Activated T-helper 2 cell treated with anti-CD3 and anti-CD28 coated beads, Interferon-gamma antibody, Interleukin-2, Interleukin-4, amounts not matched to agents 10 μg/mL and 5 μg/mL and 100 μg/mL, durations not matched to agents 14 hours and 24 hours and 36 hours (primary cell): ENCODE measurements at places on chromosomes 4 and X. TPM values are rescaled to one million over a fixed set of nuclear protein-coding genes. Genes with fewer than 3 reads are reported as not detected.

MED28 gene
- 53.2 and 55.7 TPM in 2 replicates for total RNA-seq

PRDM5 gene
- 0.18 TPM in 1 of 2 replicates, not detected in the other for total RNA-seq

- no peak overlapping the region for H3K27ac ChIP-seq
- peaks cover 26% of the 10 kb centered on the region for H3K27me3 ChIP-seq
- H3K4me3 ChIP-seq = no peak overlapping the region
- DNase-seq = no peak
- peaks cover 13% of the 10 kb centered on the region for H3K4me1 ChIP-seq
- no peaks in the 10 kb centered on the region for H3K36me3 ChIP-seq
Observed at GRCh38 chr4:165006456-165006855, 25.3 kb upstream of the TRIM60 start.

DNA sequence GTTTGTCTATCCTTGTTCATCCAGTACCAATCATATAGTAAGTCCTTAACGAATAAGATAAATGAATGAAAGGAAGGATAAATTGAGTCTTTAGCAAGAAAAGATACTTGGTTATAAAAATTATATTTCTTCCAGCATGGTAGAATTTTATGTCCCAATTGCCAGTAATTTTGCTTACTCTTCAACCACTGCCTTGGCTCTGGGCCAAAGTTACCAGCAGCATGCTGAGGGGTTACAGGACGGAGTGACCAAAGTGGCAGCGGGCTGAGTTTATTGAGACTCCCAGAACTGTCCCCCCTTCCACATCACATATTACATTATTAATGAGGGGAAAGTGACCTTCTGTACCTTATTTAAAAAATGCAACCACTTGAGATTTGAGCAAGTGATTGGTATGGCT lies 121.7 kb downstream of the RASGEF1B start:
- H3K4me1 ChIP-seq = no peaks in the 10 kb centered on the region
- no peaks in the 10 kb centered on the region for H3K27me3 ChIP-seq
- no peak overlapping the region for H3K4me3 ChIP-seq
- H3K27ac ChIP-seq = no peak overlapping the region
- H3K36me3 ChIP-seq = no peaks in the 10 kb centered on the region
- no peak for DNase-seq

GRCh38 chrX:96389281-96390047 lies 295.2 kb upstream of the DIAPH2 start:
- no peaks in the 10 kb centered on the region for H3K4me1 ChIP-seq
- no peaks in the 10 kb centered on the region for H3K36me3 ChIP-seq
- H3K27me3 ChIP-seq = no peaks in the 10 kb centered on the region
- H3K27ac ChIP-seq = no peak overlapping the region
- no peak for DNase-seq

- DNase-seq = no peak
- no peaks in the 10 kb centered on the region for H3K4me1 ChIP-seq
- H3K27ac ChIP-seq = no peak overlapping the region
- no peaks in the 10 kb centered on the region for H3K36me3 ChIP-seq
- H3K4me3 ChIP-seq = no peak overlapping the region
Observed at GRCh38 chr4:137800861-137801260, 268.6 kb upstream of the PCDH18 start.

DNA sequence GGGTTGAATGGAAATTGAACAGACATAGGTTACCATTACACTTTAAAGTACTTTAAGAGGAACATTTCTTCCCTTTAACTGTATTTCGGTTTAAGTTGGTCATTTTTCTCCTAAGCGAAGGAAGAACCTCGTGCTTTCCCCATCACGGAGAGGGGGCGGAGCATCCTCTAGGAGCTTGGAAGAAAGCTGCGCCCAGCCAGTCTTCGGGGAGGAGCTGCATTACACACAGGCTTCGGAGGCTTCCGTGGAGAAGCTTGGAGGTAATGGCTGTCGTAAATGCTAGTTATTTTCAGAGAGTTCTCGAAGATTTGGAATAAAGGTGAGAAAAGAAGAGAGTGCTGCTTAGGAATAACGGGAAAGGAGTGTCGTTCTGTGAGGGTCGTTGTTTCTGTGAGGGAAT lies at the start of gene PWWP3B:
PWWP3B (plus strand) TSS at position 199 of the 400 bp plus-strand sequence. CDS start 37,128 bp downstream, outside the sequence.
- H3K27me3 ChIP-seq = no peaks in the 10 kb centered on the region
- no peak within 1 kb of the TSS for H3K4me3 ChIP-seq
- no peaks in the 10 kb centered on the region for H3K4me1 ChIP-seq
- no peaks in the 10 kb centered on the region for H3K36me3 ChIP-seq
- DNase-seq = no peak
- no peak within 1 kb of the TSS for H3K27ac ChIP-seq

- no peaks in the 10 kb centered on the region for H3K36me3 ChIP-seq
- peaks cover 21% of the 10 kb centered on the region for H3K4me1 ChIP-seq
- H3K27ac ChIP-seq = no peak overlapping the region
- DNase-seq = peak; percentile 32
- peak overlapping the region; percentile 80 for H3K4me3 ChIP-seq
- H3K27me3 ChIP-seq = peaks cover 56% of the 10 kb centered on the region
Observed at GRCh38 chr4:148445071-148445859, 3.1 kb upstream of the NR3C2 start.

DNA sequence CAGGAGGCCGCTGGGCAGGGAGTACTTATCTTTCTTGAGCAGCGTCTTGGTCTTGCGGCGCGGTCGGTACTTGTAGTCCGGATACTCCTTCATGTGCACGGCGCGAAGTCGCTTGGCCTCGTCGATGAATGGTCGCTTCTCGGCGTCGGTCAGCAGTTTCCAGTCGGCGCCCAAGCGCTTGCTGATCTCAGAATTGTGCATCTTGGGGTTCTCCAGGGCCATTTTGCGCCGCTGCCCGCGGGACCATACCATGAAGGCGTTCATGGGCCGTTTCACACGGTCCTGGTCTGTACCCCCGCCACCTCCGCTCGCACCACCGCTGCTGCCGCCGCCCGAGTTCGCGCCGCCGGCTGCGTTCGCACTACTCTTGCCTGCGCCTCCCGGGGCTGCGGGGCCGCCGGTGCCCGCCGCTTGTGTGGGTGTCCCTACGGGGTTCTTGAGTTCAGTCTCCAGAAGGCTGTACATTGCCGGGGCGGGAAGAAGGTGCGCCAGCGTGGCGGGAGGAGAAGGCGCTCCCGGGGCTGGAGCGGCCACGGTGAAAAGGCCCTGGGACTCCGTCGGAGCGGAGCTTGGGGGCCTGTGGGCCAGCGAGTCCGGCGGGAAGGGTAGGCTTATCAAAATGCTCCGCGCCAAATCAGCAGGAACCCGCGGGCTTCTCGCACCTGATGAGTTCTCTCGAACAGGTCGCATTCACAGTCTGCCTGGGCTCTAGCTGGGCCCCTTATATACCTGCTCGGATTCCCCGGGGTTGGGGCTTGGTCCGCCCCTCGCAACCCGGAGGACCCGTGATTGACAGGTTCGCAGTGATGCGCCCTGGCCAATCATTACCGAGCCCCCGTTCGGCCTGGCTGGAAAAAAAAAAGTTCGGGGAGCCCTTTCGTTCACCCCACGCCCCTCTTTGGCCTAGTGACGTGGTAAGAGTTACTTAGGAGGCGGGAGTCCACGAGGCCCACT lies at the start of gene SOX3:
SOX3 (minus strand) TSS at position 699 of the 954 bp plus-strand sequence; CDS start at position 690, 9 bp downstream.
- no peaks in the 10 kb centered on the region for H3K4me1 ChIP-seq
- H3K27me3 ChIP-seq = peaks cover 60% of the 10 kb centered on the region
- no peak within 1 kb of the TSS for H3K4me3 ChIP-seq
- DNase-seq = no peak

DNA sequence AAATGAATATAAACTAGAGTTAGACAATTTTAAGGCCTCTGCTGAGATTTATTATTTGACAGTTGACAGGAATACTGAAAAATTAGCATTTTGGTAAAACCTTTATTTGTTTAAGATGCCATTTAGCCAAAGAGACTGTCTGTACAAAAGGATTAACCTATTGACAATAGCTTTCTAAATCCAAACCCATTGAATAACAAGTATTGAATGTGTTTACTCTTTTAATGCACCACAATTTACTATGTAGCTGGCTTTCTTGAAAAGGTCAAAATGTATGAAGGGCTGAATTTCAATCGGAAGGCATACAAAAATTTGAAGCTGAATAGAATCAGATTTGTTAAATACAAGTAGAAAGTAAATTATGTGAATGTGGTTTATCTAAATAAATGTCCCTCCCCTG lies 374.5 kb downstream of the TEX13C start:
- H3K4me3 ChIP-seq = no peak overlapping the region
- H3K27me3 ChIP-seq = no peaks in the 10 kb centered on the region
- H3K36me3 ChIP-seq = no peaks in the 10 kb centered on the region
- DNase-seq = no peak
- no peaks in the 10 kb centered on the region for H3K4me1 ChIP-seq
